ENCODE measurements at places on chromosomes 5 and 9.

- no peak for DNase-seq
These were observed 48.0 kb downstream of the LMX1B start for GRCh38 chr9:126661521-126662251.

DNA sequence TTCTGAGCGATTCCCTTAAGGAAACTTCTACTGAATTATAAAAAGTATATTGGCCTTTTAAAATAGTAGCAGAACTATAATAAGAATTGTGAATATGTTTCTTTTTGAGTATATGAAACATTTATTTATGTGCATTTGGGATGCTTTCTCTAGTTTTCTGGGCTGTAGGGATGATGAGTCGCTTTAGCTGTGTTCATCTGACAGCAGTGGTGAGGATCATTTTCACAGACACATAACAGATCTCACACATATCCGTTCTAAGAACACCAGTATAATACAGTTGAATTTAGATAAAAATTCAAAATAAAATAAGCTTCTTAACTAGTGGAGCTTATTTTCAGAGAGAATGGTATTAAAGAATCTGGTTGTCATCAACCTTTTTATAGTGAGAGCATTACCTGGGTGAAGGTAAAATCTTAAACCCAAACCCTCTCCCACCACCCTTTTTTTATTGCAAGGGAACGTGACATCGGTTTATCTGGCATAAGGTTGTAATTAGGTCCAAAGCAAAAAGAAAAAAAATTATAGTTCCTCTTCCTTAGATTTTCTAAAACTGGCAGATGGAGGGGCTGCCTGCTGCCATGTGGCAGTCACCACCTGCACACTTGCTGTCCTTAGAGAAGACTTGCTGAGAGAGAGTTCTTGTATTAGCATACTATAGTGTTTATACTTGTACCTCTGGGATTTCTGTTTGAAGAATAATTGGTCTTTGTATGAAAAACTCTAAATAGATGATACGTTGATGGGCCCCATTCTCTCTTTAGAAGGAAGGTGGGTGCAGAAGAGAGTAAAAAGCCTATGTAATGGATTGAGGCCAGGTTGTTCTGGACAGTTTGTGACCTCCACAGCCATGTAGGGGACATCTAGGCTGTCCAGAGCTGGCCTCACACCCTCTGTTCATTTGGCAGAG lies 86.8 kb downstream of the CAMK4 start:
- no peak for DNase-seq

DNA sequence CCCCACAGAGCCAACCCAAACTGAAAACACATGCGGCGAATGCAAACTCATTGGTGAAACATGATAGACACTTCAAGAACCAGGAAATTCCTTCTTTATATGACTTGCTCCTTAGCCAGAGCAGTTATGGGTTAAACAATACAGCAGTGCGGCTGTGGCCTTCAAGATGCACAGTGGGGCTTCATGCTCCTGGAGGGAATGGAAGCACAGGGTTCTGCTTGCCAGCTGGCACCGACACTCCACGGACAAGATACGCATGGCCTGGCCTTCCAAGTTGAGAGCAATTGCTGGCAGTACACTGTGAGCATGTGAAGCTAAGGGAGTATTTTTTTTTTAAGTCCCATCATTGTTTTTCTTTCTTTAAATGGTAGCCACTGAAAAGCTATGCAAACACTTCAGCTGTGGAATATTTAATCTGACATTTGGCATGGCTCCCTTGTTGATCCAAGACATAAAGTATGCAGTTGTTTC lies 451.6 kb upstream of the CD180 start:
- no peak for DNase-seq

DNA sequence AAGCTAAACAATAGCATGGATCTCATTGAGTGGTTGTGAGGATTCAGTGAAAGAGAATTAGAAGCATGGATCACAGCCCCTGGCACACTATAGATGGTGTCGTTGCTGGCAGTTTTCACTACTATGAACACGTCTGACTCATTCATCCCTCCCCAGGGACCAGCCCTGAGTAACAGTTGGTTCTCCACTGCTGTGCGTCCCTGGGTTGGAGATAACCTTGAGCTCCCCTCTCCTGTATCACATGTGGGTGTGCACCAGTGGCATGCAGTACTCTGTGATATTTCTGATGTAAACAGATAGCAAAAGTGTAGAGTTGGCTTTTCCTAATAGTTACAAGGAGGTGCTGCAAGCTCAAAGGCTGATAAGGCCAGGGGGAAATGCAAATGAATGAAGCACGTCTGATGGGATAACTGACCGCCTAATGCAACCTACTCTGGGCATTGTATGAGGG lies 8.8 kb upstream of the LCP2 start:
- peak; percentile 27 for DNase-seq

DNA sequence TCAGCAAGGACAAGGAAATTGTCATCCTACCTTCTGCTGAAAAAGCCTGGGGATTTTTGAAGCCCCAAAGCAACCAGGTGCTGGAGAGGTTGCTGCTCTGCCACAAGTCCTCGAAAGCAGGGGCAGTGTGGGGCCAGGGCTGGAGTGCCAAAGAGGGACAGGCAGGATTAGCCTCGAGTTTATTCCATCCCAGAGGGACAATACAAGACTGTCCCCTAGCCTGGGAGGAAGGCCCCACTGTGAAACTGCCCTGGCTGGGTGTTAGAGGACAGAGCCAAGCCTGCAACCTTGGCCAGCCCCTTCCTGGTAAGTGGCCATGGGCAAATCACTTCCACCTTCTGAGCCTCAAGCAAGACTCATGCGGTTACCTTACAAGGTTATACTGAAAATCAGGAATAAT lies 55.1 kb downstream of the WHRN start:
- DNase-seq: no peak

DNA sequence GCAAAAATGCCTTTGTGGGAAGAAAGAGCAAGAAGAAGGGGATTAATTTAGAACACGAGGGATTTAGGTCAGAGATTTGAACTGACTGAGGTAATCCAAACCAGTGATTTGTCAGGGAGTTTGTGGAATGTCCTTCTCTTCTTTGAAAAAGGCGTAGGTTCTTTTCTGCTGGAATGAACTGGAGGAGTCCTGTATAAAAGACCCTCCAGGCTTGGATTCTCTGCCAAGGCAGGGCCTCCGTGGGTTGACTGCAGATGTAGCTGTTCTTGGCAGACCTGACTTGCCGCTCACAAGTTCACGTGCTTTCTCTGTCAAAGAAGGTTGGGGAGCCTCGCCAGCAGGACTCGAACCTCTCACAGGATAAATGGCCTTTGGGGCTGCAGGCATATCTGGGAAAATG lies 62.8 kb upstream of the STC2 start:
- DNase-seq: no peak

DNA sequence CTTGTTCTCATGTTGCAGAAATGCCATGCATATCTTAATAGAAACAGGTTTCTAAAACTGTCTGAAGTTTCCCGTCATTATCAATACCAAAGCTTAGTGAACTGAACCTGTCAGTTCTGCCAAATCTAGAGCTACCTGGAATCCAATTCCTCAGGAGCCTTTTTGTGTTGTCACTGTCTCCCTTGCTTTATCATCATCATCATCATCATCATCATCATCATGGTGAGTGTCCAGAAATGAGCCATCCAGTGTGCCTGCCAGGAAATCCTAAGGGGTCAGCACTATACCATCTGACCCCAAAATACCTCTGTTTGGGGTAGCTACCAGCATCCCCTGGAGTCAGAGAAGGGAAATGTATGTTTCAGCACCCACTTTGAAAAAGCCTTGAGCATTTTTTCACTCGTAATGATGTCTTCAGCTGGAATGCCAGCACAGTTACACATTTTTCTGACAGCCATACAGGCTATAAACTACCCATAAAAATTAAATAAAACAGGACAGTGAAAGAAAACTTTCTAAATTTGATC lies 150.3 kb downstream of the NR2F1-AS1 start:
- no peak for DNase-seq

GRCh38 chr5:179120951-179121666 lies 60.9 kb downstream of the ZNF354C start:
- DNase-seq: no peak

- no peak for DNase-seq
These were observed 10.5 kb downstream of the TAL2 start for GRCh38 chr9:105672711-105673234.

GRCh38 chr5:159345336-159345735 lies 15.0 kb upstream of the IL12B start:
- no peak for DNase-seq

- DNase-seq: no peak
These were observed 632.7 kb downstream of the TLR4 start for GRCh38 chr9:118336943-118337330.

- DNase-seq: peak; percentile 43
These were observed 307.6 kb downstream of the CWC27 start for GRCh38 chr5:65076251-65076869.

DNA sequence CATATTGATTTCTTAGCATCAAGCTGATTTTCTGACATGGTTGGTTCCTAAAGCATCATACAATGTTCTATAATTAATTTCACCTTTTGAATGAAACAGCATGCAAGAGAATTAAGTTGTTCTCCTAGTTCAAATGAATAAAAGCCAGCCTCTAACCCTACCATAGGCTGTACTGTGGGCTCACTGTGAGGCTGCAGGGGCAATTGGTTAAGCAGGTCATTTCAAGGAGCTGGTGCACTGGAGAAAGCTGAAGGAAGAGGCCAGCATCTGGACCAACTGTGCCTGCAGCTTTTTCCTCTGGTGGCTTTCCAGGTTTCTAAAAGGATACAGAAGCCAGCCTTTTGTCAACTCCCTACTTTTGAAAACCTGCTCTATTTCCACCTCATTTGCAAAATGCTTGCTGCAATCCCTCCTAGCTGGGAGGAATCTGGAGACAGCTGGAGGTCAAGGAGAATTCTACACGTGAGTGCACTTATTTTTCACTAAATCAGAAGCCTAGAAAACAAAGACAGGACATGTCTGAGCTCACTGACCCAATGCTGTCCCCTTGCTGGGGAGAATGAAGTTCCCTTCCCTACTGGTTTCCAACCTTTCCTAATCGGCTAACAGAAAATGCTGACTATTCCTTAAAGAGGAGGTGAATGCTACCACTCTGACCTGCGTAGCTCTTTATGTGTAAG lies 158.9 kb downstream of the APBA1 start:
- DNase-seq: no peak

DNA sequence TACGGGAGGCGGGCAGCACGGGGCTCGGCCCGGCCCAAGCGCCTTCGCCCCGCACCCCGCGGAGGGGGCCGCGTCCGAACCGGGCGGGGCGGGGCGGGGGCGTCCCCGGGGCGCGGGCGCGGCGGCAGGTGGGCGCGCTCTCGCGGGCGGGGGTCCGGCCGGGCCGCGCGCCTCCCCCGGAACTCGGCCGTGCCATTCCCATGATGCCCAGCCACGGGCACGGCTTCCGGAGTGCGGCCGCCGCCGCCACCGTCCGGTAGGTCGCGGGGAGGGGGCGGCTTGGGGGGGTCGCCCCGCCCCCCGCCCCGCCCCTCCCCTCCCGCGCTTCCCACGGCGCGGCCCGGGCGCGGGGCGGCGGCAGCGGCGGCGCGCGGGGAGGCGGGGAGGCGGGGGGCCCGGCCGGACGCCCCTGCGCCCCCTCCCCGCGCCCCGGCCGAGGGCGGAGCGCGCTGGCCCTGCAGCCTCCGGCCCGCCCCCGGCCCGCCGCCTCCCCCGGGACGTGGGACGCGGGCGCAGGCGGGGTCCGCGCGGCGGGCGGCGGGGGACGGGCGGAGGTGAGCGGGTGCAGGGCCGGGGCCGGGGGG lies at the start of gene PPP1R26:
TSS of gene PPP1R26 (plus strand) at position 314 of the 584 bp plus-strand sequence. CDS start 4,729 bp downstream, outside the sequence.
- peak; percentile 45 for DNase-seq

GRCh38 chr5:96584712-96585111 lies 77.5 kb upstream of the CAST start:
- DNase-seq: no peak

GRCh38 chr9:112034216-112034611 lies 137.6 kb downstream of the UGCG start:
- DNase-seq: no peak

GRCh38 chr9:91904588-91905236 lies 45.3 kb downstream of the ROR2 start:
- no peak for DNase-seq

DNA sequence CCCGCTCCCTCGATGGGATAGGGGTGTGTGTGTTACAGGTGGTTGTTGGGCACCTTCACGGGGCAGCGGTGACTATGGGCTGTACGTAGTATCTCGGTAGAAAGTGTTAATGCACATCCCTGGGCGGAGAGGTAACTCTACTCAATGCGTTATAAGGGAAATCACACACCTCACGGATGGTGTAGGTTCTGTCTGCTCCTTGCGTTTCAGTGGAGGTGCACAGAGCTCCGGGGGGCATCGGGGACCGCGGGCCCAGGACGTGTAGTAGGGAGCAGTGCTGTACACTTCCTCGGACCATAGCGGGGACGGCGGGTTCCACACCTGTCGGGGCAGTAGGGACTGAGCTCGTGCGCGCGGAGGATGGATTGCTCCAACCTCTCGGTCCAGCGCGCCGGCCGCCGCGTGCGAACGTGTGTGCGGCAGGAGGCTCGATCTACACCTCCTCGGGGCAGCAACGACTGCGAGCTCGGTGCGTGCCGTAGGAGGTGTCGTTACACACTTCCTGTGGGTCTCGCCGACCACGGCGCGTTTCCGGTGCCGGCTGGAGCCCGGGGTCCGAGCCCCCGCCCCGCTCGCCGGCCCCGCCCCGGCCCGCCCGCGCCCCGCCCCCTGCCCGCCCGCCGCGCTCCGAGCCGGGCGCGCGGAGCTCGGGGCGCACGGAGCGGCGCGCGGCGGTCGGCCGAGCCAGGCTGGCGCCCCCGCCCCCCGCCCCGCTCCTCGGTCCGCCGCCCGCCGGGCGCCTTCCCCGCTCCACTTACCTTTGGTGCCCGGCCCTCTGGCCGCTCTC lies at the start of gene KIAA1958:
TSS of gene KIAA1958 (plus strand) at position 607 of the 787 bp plus-strand sequence. CDS start 87,254 bp downstream, outside the sequence.
- peak; percentile 82 for DNase-seq

- DNase-seq: no peak
These were observed 75.1 kb upstream of the PANK3 start for GRCh38 chr5:168654211-168654721.

DNA sequence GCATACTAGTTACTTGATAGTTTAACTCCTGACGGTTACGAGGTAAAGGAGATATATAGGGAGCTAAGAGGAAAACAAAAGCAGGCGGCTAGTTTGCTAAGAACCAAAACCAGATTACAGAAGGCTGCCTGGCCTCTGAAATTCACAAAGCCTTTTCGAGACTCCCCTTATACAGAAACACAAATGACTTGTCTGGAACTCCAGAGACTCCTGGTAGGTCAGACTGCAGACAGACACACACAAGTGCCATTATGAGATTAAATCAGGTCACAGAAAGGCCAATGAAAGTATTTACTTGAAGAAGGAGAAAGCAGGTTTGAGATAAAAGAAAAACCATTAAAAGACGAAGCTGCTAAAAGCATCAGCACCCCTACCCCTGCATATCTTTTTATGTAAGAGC lies 142.5 kb upstream of the LRRTM2 start:
- no peak for DNase-seq

Data from NCI-H460 (cell line).